ENCODE measurements at places on chromosomes 3 and 15. TPM values are rescaled to one million over a fixed set of nuclear protein-coding genes. Genes with fewer than 3 reads are reported as not detected.

SEMA6D gene
- total RNA-seq, result 3.6 TPM

GRCh38 chr3:42498034-42498433 lies 4.4 kb upstream of the VIPR1 start:
- H3K4me1 ChIP-seq, result peaks cover 8% of the 10 kb centered on the region
- H3K27ac ChIP-seq, result no peak overlapping the region
- no peak overlapping the region for H3K4me3 ChIP-seq
- no peaks in the 10 kb centered on the region for H3K27me3 ChIP-seq
- no peak for DNase-seq
- H3K36me3 ChIP-seq, result no peaks in the 10 kb centered on the region

DNA sequence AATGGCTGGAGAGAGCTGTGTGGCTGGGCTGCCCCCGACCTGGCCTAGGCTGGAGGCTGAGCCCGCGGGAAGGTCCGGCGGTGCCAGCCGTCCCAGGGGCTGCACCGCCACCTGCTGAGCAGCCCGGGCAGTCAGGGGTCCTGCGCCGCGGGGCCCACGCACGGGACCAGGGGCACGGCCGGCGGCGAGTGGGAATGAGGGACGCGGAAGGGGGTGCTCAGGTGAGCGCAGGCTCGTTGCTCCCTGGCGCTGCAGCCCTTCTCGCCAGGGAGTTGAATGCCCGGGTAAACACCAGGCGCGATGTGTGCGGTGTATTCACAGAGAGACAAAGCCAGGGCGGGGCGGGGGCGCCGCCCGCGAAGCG lies 666 bp upstream of the SEMA3F start:
- peak overlapping the region; percentile 79 for H3K4me3 ChIP-seq
- H3K4me1 ChIP-seq, result peaks cover 13% of the 10 kb centered on the region
- H3K27ac ChIP-seq, result peak overlapping the region; percentile 70
- no peaks in the 10 kb centered on the region for H3K27me3 ChIP-seq

DNA sequence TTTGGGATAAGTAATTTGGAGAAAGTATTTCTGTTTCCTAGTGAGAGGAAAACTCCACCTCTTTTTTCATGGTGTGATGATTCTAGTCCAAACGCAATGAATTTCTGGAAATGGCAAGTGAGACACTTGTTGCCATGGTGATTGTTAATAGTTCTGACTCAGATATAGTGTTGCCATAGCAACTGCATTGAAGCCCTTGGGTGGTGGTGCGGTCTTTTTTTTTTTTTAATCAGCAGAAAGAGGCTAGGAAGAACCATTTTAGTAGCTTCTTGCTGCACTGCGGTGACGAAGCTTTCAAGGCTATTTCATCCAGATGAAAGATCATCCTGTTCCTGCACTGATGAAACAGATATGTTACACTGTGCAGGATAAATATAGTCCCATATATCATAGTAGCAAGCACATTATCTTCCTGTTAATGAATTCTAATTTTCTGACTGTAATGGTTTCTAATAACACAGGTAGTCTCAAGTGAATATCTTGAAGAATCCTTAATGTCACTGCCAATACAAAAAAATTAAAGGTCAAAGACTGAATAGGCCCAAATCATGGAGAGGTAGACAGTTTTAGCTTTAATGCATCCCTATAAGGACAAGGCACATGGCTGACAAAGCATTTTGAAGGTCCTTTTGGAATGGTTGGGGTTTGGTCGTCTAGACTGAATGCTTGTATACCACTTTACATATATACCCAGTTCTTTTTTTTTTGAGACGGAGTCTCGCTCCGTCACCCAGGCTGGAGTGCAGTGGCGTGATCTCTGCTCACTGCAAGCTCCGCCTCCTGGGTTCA lies 125.1 kb upstream of the ZBTB20 start:
- H3K4me1 ChIP-seq, result peaks cover 18% of the 10 kb centered on the region
- no peaks in the 10 kb centered on the region for H3K36me3 ChIP-seq
- H3K27ac ChIP-seq, result peak overlapping the region; percentile 34
- no peaks in the 10 kb centered on the region for H3K27me3 ChIP-seq
- DNase-seq, result no peak
- no peak overlapping the region for H3K4me3 ChIP-seq

Data from psoas muscle (tissue), 8 donors.